ENCODE measurements at places on chromosomes 12 and 14. TPM values are rescaled to one million over a fixed set of nuclear protein-coding genes. Genes with fewer than 3 reads are reported as not detected.

AVPR1A gene
- total RNA-seq: 0.17 TPM

DNA sequence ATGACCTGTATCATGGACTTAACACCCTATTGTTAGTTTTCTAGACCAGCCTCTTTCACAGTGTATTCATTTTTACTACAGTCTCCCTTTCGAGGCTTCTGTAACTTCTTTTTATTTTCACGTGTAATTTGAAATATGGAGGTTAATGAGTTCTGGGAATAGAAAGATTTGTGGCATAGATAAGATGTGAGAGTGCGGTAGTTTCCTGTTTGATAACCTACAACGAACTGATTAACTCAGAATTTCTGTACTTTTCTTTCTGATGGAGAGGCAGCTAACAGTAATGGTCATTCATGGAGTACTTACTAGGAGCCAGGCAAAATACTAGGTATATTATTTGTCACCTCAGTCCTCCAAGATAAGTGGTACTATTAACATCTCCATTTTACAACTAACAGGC is 21.2 kb downstream of the POLR3B start:
- no peak overlapping the region for H3K27ac ChIP-seq
- no peaks in the 10 kb centered on the region for H3K27me3 ChIP-seq
- no peak overlapping the region for H3K4me3 ChIP-seq
- no peaks in the 10 kb centered on the region for H3K4me1 ChIP-seq

- H3K27ac ChIP-seq: peak overlapping the region; percentile 78
- no peaks in the 10 kb centered on the region for H3K27me3 ChIP-seq
- peaks cover 9% of the 10 kb centered on the region for H3K36me3 ChIP-seq
- H3K4me3 ChIP-seq: no peak overlapping the region
- H3K4me1 ChIP-seq: peaks cover 8% of the 10 kb centered on the region
Observed at GRCh38 chr12:6323995-6324711, 13.7 kb downstream of the PLEKHG6 start.

DNA sequence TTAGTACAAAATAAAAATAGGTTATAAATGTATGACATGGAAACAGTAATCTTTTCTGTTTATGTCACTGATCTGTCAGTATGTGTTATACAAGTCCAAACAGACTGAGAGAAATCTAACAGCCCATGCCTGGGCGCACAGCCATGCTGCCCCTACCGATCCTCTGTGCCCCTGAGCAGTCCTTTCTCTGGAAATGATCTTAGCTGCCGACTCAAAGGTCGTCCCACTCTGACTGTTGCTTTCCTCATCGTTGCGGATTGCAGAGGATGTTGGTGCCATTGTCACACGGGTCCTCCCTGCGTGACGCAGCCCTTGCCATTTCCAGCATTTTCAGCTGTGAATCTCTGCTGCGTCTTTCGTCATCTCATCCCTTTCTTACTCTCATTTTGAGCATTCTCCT is 82.9 kb upstream of the DYNC1H1 start:
- peaks cover 4% of the 10 kb centered on the region for H3K4me1 ChIP-seq
- DNase-seq: no peak
- H3K36me3 ChIP-seq: peaks cover 16% of the 10 kb centered on the region
- no peak overlapping the region for H3K27ac ChIP-seq
- H3K4me3 ChIP-seq: no peak overlapping the region

- H3K4me3 ChIP-seq: no peak overlapping the region
- H3K36me3 ChIP-seq: no peaks in the 10 kb centered on the region
- no peaks in the 10 kb centered on the region for H3K27me3 ChIP-seq
- no peak for DNase-seq
- H3K27ac ChIP-seq: no peak overlapping the region
Observed at GRCh38 chr12:74424778-74425177, 112.9 kb upstream of the ATXN7L3B start.

Data from colonic mucosa (tissue), 4 donors.